Left lung (tissue), 14 donors: ENCODE measurements at places on chromosomes 1 and 21. TPM values are rescaled to one million over a fixed set of nuclear protein-coding genes. Genes with fewer than 3 reads are reported as not detected.

SLAMF8 gene
- total RNA-seq, result 41.3 TPM

LCE3D gene
- total RNA-seq, result not detected

PROK1 gene
- not detected for total RNA-seq

TMCC2 gene
- total RNA-seq, result 3.4 TPM

HSD3B1 gene
- not detected for total RNA-seq

COL6A1 gene
- total RNA-seq, result 322 TPM

DNA sequence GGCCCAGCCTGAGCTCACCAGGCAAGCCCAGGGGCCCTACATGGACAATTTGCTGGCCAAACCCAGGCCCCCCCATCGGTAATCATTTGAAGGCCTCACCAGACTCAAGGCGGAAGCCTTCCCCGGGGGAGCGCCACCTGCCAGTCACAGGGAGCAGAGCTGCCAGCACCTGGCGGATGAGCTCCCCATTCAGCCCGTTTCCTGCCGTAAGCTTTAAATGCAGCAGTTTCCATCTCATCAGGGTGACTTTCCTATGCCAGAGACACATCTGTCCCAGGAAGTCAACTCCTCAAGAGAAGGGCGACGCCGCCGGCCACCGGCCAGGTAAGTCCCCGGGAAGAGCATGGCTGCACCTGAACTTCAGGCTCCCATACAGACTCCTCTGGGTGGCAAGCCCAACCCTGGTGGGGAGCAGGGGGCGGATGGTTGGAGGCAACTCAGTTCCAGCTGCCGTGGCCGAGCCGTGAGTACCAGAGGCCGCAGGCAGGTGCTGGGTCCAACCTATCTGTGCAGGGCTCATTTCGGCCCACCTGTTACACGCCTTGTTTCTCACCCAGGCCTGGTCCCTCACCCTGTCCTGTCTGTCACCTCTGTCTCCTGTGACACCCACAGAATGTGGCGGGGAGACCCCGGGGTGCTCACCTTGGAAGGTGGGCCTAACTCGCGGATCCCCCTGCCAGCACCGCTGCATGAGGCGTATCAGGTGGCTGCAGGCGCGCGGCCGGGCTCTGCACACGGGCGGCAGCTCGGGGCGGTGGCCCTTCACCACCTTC, 20.7 kb downstream of the RIPK4 start:
- no peak overlapping the region for H3K27ac ChIP-seq
- H3K4me1 ChIP-seq, result peaks cover under 1% of the 10 kb centered on the region
- no peak for DNase-seq
- no peaks in the 10 kb centered on the region for H3K27me3 ChIP-seq

DNA sequence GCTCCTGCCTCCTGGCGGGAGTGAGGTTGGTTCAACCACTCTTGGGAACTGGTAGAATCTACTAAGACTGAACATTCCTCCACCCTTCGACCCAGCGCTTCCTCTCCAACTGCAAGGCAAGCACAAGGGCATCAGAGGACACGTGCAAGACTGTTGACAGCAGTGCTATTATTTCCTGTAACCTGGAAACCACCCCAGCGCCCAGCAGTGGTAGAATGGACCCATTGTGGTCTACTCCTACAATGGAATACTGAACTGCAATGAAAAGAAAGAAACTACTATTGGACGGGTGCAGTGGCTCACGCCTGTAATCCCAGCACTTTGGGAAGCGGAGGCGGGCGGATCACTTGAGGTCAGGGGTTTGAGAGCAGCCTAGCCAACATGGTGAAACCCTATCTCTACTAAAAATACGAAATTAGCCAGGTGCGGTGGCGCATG, 33.0 kb upstream of the TARDBP start:
- no peak for DNase-seq
- H3K4me1 ChIP-seq, result peaks cover 8% of the 10 kb centered on the region
- H3K27ac ChIP-seq, result no peak overlapping the region
- H3K36me3 ChIP-seq, result no peaks in the 10 kb centered on the region
- H3K27me3 ChIP-seq, result peaks cover 15% of the 10 kb centered on the region
- H3K4me3 ChIP-seq, result no peak overlapping the region

GRCh38 chr1:25599969-25600610, 16.5 kb upstream of the MAN1C1 start:
- no peak overlapping the region for H3K4me3 ChIP-seq
- H3K36me3 ChIP-seq, result no peaks in the 10 kb centered on the region
- no peaks in the 10 kb centered on the region for H3K4me1 ChIP-seq
- no peak for DNase-seq
- no peak overlapping the region for H3K27ac ChIP-seq

DNA sequence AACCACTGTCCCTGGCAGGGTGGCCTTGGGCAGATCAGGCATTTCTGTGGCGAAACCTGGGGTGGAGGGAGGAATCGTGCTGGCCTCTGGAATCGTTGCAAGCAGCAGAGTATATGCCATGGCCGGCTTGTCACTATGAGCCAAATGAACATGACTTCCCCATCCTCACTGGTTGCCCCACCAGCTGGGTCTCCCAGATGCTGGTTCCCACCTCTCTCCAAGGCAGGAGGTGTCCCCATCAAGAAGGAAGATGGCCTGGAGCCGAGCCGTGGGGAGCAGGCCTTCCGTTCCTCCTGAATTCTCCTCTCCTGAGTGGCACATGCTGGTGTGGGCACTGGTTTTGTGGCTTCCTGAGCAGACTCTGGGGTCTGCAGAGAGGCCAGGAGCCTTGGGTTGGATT, 60.2 kb upstream of the ACTRT2 start:
- no peaks in the 10 kb centered on the region for H3K27me3 ChIP-seq
- no peak for DNase-seq
- no peaks in the 10 kb centered on the region for H3K4me1 ChIP-seq
- H3K36me3 ChIP-seq, result no peaks in the 10 kb centered on the region

DNA sequence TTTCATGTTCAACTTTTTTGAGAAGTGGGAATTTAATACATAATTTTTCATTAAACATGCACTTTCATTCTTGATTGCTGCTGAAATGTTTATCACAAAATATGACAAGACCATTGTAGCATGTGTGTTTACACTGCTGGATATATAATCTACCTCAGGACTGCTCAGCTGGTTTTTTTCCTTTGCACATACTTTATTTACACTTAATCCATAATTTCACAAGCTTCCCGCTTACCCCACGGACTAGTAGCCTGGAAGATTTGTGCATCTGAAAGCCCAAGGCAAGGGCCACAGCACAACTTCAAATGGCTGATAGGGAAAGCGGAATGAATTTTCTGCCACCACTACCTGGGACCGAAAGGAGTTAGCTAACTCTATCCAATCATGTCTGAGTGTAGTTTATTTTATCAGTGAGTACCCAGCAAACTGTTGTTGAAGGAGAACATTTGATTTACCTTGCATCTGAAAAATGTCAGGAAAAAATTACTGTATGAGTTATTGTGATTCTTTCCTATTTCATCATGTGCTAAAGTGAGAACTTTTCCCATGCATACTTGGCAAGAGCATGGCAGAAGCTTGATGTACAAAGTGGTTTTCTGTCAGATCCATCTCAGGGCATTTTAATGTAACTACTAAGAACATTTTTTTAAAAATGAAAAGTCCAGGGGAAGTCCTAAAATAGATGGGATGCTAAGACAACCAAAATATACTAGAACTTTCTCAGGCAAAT, 558.2 kb upstream of the USP24 start:
- H3K27ac ChIP-seq, result no peak overlapping the region
- no peaks in the 10 kb centered on the region for H3K27me3 ChIP-seq
- DNase-seq, result peak; percentile 87
- H3K36me3 ChIP-seq, result no peaks in the 10 kb centered on the region
- H3K4me3 ChIP-seq, result no peak overlapping the region

DNA sequence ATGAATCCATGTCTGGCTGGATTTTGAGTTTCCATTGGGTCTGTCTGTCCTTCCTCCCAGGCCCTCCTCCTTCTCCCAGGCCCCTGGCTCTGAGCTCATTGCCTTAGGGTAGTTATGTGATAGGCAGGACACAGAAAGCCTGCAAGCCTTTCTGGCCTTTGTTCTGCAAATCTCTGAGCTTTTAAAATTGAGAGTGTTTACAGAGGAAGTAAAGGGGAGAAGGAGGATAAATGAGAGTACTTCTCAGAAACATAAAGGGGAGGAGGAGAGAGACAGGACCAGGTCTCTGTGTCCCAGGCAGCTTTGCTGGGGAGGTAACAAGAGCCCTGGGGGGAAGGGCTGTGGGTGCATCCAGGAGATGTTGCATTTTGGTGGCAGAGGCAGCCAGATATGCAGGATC, 126.7 kb downstream of the FOXD2 start:
- no peak overlapping the region for H3K27ac ChIP-seq
- no peak overlapping the region for H3K4me3 ChIP-seq
- H3K36me3 ChIP-seq, result no peaks in the 10 kb centered on the region
- peaks cover 10% of the 10 kb centered on the region for H3K4me1 ChIP-seq
- DNase-seq, result no peak

GRCh38 chr21:29789393-29789792, 150.4 kb downstream of the GRIK1 start:
- H3K4me3 ChIP-seq, result no peak overlapping the region
- no peaks in the 10 kb centered on the region for H3K27me3 ChIP-seq
- no peak for DNase-seq
- H3K36me3 ChIP-seq, result no peaks in the 10 kb centered on the region
- H3K27ac ChIP-seq, result no peak overlapping the region

GRCh38 chr1:161382214-161383019, 14.7 kb upstream of the CFAP126 start:
- H3K4me3 ChIP-seq, result no peak overlapping the region
- H3K36me3 ChIP-seq, result no peaks in the 10 kb centered on the region
- H3K27me3 ChIP-seq, result no peaks in the 10 kb centered on the region
- DNase-seq, result no peak

GRCh38 chr1:53573931-53574330, 114.7 kb downstream of the DMRTB1 start:
- no peak overlapping the region for H3K27ac ChIP-seq
- DNase-seq, result no peak
- no peaks in the 10 kb centered on the region for H3K36me3 ChIP-seq
- H3K27me3 ChIP-seq, result no peaks in the 10 kb centered on the region

- DNase-seq, result no peak
- H3K4me1 ChIP-seq, result no peaks in the 10 kb centered on the region
- H3K36me3 ChIP-seq, result no peaks in the 10 kb centered on the region
- H3K27ac ChIP-seq, result no peak overlapping the region
These were observed 15.9 kb upstream of the ADAMTS5 start for GRCh38 chr21:26982767-26983166.

DNA sequence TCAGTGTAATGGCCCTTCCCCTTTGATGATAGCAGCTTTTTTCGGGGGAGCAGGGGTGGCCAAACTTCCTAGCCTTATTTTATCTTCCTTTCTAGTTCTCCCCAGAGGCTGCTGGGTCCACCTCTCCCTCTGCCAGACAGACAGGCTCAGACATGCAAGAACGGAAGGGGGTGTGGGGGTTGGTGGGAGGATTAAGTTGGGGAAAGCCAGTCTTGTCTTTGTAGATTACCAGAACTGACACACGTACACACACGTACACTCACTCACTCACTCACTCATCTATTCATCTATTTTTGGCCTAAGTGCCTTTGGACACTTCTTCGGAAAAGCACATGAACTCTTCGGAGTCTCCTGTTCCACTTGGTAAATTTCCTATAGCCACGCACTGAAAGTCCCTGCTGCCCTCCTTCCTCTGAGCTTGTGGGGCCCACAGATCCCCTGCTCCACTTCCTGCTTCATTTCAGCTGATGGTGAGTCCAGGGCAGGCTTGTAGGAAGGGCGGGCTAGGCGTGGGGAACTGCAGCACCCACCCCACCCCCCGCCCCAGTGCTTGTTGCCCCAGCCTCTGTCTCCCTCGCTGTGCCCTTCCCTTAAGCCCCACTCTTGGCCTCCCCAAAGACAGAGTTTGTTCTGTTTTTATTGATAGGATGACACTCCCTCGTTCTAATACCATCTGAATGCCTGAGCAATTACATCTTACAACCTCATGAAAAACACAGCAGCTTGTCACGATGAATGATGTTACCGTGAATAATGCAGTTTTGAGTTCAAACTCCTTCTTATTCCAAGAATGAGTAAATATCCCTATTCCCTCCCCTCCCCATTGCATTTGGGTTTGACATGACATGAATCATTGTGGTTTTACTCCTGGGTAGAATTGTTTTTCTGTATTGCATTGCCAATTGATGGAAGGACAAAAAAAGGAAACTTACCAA, 60.7 kb upstream of the ATP5PO start:
- DNase-seq, result no peak
- no peaks in the 10 kb centered on the region for H3K36me3 ChIP-seq
- no peak overlapping the region for H3K4me3 ChIP-seq
- peaks cover 6% of the 10 kb centered on the region for H3K4me1 ChIP-seq
- no peaks in the 10 kb centered on the region for H3K27me3 ChIP-seq

DNA sequence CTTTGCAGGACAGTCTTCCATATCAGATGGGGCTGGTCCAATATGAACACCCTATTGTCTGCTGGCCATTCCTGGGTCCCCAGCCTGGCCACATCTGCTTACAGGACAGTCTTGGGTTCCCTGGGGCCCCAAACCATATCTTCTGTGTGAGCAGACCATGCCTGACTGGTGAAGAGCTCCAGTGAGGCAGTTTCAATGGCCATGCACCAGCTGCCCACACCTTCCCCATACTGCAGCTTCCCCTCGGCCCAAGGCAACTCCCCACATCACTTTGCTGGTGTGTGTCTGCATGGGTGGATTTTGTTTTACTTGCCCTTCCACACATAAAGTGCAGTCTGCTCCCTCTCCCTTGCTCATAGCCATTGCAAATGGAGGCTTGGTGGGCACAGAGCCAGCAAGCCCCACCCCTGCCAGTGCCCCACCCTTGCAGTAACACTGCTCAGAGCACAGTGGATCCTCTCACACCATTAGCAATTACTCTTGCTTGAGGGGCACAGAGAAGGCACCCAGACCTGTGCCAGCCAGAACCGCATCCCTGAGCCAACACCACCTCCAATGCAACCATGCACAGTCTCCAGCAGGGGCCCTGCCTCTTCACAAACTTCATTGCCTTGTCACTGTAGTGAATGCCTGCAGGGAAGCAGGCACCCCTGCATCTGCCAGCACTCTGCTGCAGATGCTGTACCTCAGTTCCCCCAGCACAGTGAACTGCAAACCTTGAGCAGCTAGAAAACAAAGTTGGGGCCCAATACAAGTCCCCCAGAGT, 474.5 kb upstream of the BEND5 start:
- no peak overlapping the region for H3K4me3 ChIP-seq
- no peaks in the 10 kb centered on the region for H3K36me3 ChIP-seq
- no peaks in the 10 kb centered on the region for H3K27me3 ChIP-seq
- DNase-seq, result no peak

- H3K4me1 ChIP-seq, result peaks cover 26% of the 10 kb centered on the region
- DNase-seq, result no peak
- H3K27ac ChIP-seq, result peak overlapping the region; percentile 61
- H3K36me3 ChIP-seq, result no peaks in the 10 kb centered on the region
- no peaks in the 10 kb centered on the region for H3K27me3 ChIP-seq
These were observed 114.3 kb downstream of the TGFB2 start for GRCh38 chr1:218459450-218459849.
